Naive thymus-derived CD8-positive, alpha-beta T cell (primary cell): ENCODE measurements at places on chromosomes 7 and 10.
A peak's percentile ranks its signal among the peaks of the same experiment; 100 is the strongest.

DNA sequence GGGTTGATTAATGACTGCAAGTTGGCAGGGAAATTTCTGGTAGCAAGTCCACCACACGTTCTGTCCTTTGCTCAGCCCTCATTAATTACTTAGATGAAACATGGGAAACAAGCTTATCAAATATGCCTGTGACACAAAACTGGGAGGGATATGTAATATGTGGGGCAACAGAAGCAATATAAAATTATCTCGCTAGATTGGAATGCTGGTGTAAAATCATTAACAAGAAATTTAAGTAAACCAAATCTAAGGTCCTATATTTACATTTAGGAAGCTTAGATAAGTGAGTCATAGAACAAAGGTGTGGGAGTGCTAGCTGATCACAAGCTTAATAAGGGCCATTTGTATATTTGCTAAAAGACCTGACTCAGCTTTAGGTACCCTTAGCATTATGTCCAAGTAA is 23.5 kb downstream of the TRPV5 start:
- H3K36me3 ChIP-seq = no peaks in the 10 kb centered on the region
- peaks cover 28% of the 10 kb centered on the region for H3K27me3 ChIP-seq
- H3K27ac ChIP-seq = no peak overlapping the region
- DNase-seq = no peak

DNA sequence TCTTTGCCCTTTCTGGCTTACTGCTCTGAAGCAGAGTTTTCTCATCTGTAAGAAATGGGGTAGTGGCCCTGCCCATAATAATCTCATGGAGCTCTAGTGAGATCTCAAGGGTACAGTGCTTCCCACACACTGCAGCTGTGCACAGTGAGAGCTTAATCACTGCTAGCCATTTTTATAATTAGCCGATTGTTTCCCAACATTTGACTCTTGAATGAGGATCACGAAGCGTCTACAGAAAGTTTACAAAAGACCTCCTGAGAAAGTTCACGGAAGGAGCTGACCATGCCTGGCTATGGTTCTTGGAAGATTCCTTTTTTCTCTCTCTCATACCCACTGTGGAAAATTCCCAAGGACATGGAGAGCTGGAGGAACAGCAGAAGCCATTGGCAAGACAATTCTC is 70.4 kb downstream of the FAM171A1 start:
- no peak for DNase-seq
- H3K27ac ChIP-seq = no peak overlapping the region
- H3K4me3 ChIP-seq = no peak overlapping the region
- peaks cover 15% of the 10 kb centered on the region for H3K27me3 ChIP-seq
- H3K36me3 ChIP-seq = no peaks in the 10 kb centered on the region

DNA sequence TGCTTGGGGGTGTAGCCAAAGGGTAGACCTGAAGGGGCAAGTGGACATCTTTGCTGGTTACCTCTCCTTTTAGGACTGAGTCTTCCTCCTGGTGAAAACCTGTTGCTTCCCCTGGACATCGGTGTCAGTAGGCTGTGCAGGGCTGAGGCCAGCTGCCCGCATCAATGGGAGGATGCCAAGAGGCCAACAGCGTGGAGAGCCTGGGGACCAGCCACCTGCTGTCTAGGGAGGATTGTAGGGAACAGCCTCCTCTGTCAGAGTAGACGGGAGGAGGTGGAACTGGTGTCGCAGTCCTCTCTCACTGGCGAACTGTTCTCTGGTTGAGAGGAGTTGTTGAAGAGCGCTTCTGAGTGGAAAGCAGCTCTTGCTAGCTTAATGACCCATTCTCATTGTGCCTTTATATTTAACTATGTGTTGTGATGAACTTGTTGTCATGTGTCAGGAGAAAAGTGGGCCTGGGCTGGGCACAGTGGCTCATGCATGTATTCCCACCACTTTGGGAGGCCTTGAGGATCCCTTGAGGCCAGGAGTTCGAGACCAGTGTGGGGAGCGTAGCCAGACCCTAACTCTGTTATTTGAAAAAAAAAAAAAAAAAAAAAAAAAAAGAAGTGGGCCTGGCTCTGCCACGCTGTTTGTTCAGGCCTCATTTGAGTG is 1.8 kb downstream of the SUFU start:
- H3K27me3 ChIP-seq = no peaks in the 10 kb centered on the region
- H3K27ac ChIP-seq = peak overlapping the region; percentile 49
- peaks cover 30% of the 10 kb centered on the region for H3K4me1 ChIP-seq

- H3K27ac ChIP-seq = no peak overlapping the region
- H3K4me3 ChIP-seq = no peak overlapping the region
- no peaks in the 10 kb centered on the region for H3K36me3 ChIP-seq
- no peaks in the 10 kb centered on the region for H3K4me1 ChIP-seq
- H3K27me3 ChIP-seq = no peaks in the 10 kb centered on the region
Measured at GRCh38 chr7:114658216-114658615, 243.6 kb downstream of the FOXP2 start.

DNA sequence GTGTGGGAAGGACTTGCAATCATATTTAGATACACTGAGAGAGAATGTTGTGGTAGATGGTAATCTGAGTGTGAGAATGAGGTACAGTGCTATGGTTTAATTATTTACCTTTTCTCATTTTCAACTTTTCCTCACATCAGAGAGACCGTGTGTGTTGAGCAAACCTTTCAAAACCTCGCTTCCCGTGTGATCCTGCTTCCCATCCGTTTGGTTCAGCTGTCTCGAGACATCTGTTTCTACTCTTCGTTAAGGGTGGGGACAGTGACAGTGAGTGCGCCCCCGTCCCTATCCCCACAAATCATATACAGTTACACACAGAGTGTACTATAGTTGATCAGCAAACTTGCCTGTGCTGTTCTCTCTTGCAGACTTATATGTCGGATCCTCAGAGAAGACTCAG is 33.0 kb upstream of the NOBOX start:
- no peaks in the 10 kb centered on the region for H3K4me1 ChIP-seq
- DNase-seq = no peak
- H3K27ac ChIP-seq = no peak overlapping the region
- H3K27me3 ChIP-seq = peaks cover 17% of the 10 kb centered on the region
- no peak overlapping the region for H3K4me3 ChIP-seq
- no peaks in the 10 kb centered on the region for H3K36me3 ChIP-seq

DNA sequence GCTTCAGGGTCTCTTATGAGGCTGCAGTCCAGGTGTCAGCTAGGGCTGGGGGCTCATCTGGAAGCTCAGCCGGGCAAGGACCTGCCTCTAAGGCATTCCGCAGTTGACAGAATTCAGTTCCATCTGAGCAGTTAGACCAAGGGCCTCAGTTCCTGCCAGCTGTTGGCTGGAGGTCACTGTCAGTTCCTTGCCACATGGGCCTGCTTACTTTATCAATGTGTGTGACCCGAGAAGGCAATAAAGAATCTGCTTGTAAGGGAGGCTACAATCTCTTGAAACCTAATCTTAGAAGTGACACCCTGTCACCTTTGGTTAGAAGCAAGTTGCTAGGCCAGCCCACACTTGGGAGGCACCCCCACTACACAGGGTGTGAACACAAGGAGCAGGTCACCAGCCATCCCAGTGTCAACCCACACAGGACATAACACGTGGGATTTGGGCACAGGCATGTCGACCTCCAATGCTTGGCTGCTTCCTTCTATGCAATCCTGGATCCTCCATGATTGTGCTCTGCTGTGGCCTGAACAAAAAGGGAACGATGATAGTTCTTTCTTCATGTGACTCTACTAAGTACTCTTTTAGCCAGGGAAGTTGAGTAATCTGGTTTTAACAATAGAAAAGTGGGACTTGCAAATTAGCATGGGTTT is 41.8 kb downstream of the MTURN start:
- H3K4me3 ChIP-seq = no peak overlapping the region
- H3K27me3 ChIP-seq = no peaks in the 10 kb centered on the region
